ENCODE measurements at places on chromosomes 6 and 20.
A peak's percentile ranks its signal among the peaks of the same experiment; 100 is the strongest.

DNA sequence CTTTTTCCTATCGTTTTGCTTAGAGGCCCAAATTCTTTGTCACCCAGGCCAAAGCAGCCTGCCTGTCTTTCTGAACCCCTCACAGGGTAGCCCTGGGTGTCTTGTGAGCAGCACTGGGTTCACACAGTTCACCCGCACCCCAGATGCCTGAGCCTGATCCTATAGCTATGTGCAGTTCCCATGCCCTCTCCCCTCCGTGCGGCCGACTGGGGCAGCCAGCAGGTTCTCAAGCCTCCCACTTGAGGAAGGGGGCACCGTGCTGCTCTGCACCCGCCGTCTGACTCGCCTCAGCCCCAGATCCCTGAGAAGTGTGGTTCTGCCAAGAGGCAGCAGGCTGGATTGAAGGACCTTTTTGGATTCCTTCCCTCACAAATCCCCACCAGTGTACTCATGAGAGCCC lies 89.0 kb downstream of the PSMB1 start:
- H3K36me3 ChIP-seq, result peaks cover 9% of the 10 kb centered on the region
- H3K27me3 ChIP-seq, result peaks cover 2% of the 10 kb centered on the region
- H3K4me3 ChIP-seq, result no peak overlapping the region
- no peak for DNase-seq

GRCh38 chr20:51424270-51425117 lies 118.0 kb downstream of the NFATC2 start:
- no peaks in the 10 kb centered on the region for H3K36me3 ChIP-seq
- peaks cover 15% of the 10 kb centered on the region for H3K27me3 ChIP-seq
- peaks cover 71% of the 10 kb centered on the region for H3K4me1 ChIP-seq
- peak overlapping the region; percentile 46 for H3K27ac ChIP-seq
- no peak for DNase-seq

GRCh38 chr6:34343806-34344205 lies 48.7 kb downstream of the NUDT3 start:
- DNase-seq, result no peak
- peaks cover 41% of the 10 kb centered on the region for H3K36me3 ChIP-seq
- H3K27me3 ChIP-seq, result peaks cover 3% of the 10 kb centered on the region
- H3K27ac ChIP-seq, result no peak overlapping the region
- no peak overlapping the region for H3K4me3 ChIP-seq

DNA sequence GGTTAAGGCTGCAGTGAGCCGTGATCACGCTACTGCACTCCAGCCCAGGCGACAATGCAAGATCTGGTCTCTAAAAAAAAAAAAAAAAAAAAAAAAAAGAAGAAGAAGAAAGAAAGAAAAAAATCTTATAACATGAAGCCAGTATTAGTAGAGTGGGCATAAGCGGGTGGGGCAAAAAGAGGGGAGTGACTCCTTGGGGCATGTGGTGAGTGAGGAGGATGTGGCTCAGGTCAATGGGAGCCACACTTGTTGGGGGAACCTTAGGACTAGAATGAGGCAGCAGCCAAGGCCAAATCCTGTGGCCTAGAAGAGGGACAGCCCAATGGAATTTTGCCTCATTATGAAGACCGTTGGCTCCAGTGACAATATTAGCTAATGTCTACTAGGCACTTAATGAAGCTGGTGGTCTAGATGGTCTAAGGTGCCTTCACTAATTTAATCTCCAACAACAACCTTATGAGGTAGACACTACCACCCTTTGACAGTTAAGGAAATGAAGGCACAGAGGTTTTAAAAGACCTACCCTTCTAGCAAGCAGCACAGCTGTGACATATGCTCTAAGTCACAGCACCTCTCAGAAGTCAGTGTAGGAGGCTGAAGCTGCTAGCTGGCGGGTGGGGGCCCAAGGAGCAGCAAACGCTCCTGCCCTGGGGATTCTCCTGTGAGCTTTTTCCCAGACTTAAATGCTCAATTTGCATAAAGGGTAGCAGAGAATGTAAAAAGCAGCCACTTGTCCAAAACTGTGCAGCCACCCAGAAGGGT lies 23.6 kb upstream of the ARMC12 start:
- H3K36me3 ChIP-seq, result no peaks in the 10 kb centered on the region
- peaks cover 31% of the 10 kb centered on the region for H3K4me1 ChIP-seq
- no peak for DNase-seq
- no peak overlapping the region for H3K4me3 ChIP-seq

DNA sequence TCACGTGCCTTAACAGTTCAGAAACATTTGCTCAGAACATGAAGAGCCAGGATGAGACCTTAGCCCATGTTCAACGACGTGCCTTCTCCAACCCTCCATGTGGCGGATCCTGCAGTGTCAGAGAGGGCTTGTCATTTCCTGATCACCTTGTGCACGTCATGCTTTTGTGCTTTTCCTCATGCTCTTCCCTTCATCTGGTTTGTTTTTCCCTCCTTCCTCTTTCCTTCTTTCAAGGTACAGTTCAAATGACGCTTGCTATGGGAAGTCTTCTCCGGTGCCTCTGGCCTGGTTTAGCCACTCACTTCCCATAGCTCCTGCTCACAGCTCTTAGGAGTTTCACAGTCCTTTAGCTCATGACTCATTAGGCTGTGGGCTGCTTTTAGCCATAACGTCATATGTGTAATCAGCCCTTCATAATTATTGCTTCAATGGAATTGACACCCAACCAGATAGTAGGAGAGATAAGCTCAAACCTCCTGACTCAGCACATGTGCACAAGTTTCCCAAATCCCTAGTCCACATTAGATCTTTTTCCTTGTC lies 102.7 kb upstream of the CNKSR3 start:
- H3K27me3 ChIP-seq, result no peaks in the 10 kb centered on the region
- no peak overlapping the region for H3K4me3 ChIP-seq
- no peak for DNase-seq
- no peak overlapping the region for H3K27ac ChIP-seq
- no peaks in the 10 kb centered on the region for H3K36me3 ChIP-seq
- peaks cover 4% of the 10 kb centered on the region for H3K4me1 ChIP-seq

All from nephron progenitor cell (in vitro differentiated cells).